Urothelium cell line (cell line): ENCODE measurements at places on chromosomes 11 and 22.

GRCh38 chr11:129315781-129316579 is 59.7 kb upstream of the BARX2 start:
- DNase-seq, result no peak

- no peak for DNase-seq
These were observed 188.9 kb upstream of the ZBED5 start for GRCh38 chr11:11046781-11047180.

DNA sequence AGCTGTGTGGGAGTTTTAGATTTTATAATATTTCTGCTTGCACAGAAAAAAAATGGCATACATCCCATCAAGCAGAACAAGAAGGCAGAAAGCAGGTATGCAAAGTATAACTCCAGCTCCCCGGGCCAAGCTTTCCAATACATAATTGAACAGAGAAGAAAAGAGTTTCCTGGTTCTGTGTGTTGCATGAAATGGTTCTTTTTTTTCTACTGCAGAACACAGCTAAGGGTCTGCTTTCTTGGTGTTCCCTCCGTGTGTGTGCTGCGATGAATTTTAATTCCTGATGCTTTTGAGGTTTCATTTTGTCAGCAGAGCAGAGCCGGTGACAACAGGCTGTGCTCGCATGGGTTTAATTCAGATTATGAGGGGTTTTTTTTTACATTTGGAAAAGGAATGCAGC is 70.7 kb upstream of the TTC12 start:
- DNase-seq, result no peak

DNA sequence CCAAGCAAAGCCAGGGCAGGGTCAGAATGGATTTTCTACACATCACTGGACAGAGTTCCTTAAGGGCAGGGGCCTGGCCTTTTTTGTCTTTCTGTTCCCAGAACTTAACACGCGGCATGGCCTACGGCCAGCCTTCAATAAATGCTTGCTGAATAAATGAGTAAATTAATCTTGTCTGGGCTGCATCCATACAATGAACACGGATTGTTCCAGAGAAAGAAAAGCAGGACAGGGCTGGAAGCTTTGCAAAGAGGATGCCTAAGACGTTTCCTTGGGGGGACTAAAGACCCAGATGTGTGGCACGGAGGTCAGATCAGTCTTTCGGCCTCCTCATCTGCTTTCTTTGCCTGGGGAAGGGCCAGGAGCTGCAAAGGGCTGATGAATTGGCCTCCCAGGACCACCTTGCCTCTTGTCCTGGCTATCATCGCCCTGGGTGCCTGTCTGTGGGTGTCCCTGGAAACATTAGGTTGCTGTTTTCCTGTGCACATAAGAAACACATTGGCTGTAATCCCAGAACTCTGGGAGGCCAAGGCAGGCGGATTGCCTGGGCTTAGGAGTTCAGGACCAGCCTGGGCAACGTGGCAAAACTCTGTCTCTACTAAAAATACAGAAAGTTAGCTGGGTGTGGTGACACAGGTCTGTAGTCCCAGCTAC is 20.8 kb upstream of the RFPL3 start:
- no peak for DNase-seq

DNA sequence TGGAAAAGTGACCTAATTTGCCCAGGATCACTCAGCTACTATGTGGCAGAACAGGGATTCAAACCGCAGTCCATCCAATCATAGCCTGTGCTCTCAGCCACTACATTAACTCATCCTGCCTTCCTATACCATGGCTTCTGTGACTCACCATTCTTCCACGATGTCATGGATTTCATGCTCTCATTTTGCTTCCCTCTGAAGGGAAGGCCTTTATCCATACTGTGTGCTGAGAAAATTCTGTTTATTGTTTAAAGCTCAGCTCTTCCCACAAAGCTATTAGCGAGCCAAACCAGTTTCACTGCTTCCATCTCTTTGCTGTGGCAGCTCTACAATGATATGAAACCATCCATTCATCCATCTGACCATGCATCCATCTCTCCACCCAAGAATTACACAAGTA is 289.9 kb downstream of the TENM4 start:
- no peak for DNase-seq

DNA sequence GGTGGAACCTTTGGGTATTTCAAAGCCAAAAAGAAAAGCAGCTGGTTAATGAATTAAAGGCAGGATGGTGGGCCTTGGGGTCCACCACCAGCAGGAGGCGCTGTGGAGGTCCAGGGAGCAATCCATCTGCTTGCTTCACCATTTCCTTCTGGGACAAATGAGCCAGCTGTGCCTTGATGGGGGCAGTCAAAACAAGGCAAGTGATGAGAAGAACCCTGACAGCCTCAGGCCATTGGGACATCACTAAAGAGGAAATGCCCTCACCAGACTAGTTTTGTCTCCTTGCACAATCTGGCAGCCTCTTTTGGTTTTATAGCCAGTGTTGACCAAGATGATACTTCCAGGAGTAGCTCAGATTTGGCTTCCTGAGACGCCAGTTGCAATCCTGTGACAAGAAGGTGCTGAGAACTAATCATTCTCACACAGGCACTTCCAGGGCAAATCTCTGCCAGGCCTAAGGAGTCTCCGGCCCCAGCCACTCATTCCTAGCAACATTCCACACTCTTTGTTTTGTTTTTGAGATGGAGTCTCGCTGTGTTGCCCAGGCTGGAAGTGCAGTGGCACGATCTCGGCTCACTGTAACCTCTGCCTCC is 38.2 kb upstream of the WEE1 start:
- DNase-seq, result peak; percentile 58

DNA sequence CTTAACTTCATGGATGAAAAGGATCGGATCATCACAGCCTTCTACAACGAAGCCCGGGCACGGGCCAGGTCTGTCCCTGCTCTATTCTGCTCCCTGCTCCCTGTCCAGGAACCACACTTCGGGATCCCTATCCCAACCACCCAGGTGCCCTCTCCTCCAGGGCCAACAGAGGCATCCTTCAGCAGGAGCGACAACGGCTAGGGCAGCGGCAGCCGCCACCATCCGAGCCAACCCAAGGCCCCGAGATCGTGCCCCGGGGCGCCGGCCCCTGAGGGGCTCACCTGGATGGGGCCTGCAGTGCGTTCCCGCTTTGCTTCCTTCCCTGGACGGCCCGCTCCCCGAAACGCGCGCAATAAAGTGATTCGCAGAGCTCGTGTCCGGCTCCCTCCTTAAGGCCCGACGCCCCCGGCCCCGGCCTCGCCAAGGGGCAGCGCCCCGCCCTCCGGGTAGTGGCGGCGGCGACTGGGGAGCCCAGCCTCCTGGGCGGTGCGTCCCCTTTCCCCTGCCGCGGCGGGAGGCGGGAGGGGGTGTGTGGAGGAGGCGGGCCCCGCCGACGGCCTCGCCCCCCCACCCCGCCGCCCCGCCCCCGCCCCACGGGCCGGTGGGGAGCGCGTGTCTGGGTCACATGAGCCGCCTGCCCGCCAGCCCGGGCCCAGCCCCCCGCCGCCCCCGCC is at the start of gene VEGFB:
Gene VEGFB, plus strand, starts transcription at position 672 of the 674 bp plus-strand sequence. CDS start 250 bp downstream, outside the sequence.
- peak; percentile 86 for DNase-seq

- DNase-seq, result no peak
These were observed at the start of gene MOB2 for GRCh38 chr11:1486054-1486825. Gene MOB2, minus strand, starts transcription at chr11:1486779. Its CDS starts 223 bp downstream, at chr11:1486556.

GRCh38 chr11:14551380-14551779 is 31.2 kb upstream of the PSMA1 start:
- no peak for DNase-seq

- DNase-seq, result no peak
These were observed 5.1 kb downstream of the PGGHG start for GRCh38 chr11:293852-294661.

DNA sequence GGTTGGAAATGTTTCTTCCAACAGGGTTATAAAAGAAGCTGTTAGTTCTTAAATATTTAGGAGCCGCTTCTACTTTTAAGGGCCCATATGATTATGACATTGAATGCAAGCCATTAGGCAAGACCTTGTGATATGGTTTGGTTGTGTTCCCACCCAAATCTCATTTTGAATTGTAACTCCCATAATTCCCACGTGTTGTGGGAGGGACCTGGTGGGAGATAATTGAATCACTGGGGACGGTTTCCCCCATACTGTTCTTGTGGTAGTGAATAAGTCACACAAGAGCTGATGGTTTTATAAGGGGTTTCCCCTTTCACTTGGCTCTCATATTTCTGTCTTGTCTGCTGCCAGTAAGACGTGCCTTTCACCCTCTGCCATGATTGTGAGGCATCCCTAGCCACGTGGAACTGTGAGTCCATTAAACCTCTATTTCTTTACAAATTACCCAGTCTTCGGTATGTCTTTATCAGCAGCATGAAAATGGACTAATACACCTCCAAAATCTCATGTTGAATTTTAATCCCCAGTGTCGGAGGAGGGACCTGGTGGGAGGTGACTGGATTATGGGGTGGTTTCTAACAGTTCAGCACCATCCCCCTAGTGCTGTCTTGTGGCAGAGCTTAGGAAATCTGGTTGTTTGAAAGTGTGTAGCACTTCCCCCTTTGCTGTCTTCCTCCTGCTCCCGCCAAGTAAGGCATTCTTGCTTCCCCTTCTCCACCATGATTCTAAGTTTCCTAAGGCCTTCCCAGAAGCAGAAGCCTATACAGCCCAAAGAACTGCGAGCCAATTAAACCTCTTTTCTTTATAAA is 4.3 kb downstream of the CD59 start:
- DNase-seq, result no peak

GRCh38 chr11:129295746-129296145 is 79.9 kb upstream of the BARX2 start:
- DNase-seq, result peak; percentile 17

DNA sequence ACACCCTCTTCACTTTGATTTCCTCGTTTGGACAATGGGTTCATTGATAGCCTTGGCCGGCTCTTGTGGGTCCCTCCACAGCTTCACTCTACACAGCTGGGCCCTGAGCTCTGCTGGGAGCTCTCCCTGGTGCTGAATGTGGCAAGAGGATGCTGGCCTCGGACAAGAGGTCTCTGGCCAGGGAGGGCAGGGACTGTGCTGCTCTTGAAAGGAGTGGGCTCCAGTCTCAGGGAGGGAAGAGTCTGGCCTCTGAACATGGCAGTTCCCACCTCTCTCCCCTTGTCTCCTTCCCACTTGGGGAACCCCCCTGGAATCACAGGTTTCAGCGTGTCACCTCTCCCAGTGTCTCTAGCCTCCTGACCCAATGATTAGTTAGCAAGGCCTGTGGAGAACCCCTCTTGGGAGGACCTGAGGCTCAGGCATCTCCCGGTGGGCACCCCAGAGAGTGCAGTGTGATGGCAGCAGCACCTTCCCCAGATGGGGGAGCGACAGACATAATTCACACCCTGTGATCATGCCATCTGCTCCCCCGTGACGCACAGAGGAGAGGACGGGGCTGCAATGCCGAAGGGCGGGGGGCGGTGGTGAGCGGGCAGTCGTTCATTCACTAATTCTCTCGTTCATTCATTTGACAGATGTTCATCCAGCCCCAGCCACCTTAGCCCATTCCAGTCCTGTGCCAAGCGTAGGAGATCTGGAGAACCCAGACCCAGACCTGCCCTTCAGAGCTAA is 2.8 kb upstream of the CABP7 start:
- peak; percentile 79 for DNase-seq

GRCh38 chr11:17777738-17778091 is 43.1 kb downstream of the KCNC1 start:
- no peak for DNase-seq
